Cardiac ventricle fibroblast (primary cell): ENCODE measurements at places on chromosomes 1 and 21. TPM values are rescaled to one million over a fixed set of nuclear protein-coding genes. Genes with fewer than 3 reads are reported as not detected.

GNG12 gene
- total RNA-seq, result 129 and 140 TPM in 2 replicates

DMRTA2 gene
- not detected in 2 replicates for total RNA-seq

RGS7 gene
- total RNA-seq, result not detected in 2 replicates

HAO2 gene
- total RNA-seq, result not detected in 2 replicates

CSMD2 gene
- total RNA-seq, result 2.1 TPM in 2 replicates

RXFP4 gene
- total RNA-seq, result not detected in 2 replicates

OR2L2 gene
- total RNA-seq, result not detected in 2 replicates

TRIM63 gene
- total RNA-seq, result not detected in 2 replicates

LCE1A gene
- not detected in 2 replicates for total RNA-seq

KIF14 gene
- total RNA-seq, result 0.44 and 1.3 TPM in 2 replicates
